ENCODE measurements at places on chromosomes 5 and 9. TPM values are rescaled to one million over a fixed set of nuclear protein-coding genes. Genes with fewer than 3 reads are reported as not detected.
A peak's percentile ranks its signal among the peaks of the same experiment; 100 is the strongest.

The PLK2 gene
- polyA plus RNA-seq, result 5.9 TPM

The AP3S1 gene
- polyA plus RNA-seq, result 32.7 TPM

The TNFAIP8 gene
- 2.6 TPM for polyA plus RNA-seq

DNA sequence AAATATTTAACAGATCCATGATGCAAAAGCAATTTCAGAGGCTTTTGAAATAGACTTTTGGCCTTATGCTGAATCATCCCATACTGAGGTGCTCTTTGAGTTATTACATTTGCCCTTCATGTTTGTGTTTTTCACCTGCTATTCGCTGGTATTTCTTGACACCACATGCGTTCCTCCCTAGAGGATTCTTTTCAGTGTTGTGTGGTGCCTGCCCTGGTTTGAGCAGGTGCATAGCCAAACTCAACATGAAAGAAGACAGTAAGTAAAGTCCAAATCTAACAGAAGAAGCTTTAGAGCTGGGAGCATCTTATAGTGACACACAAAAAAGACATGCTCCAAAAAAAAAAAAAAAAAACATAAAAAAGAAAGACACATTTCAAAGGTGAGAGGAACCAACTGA lies 796.3 kb downstream of the SEMA5A start:
- H3K27ac ChIP-seq, result no peak overlapping the region
- no peaks in the 10 kb centered on the region for H3K4me1 ChIP-seq
- no peak for DNase-seq
- no peak overlapping the region for H3K4me3 ChIP-seq
- H3K36me3 ChIP-seq, result no peaks in the 10 kb centered on the region
- H3K27me3 ChIP-seq, result no peaks in the 10 kb centered on the region

DNA sequence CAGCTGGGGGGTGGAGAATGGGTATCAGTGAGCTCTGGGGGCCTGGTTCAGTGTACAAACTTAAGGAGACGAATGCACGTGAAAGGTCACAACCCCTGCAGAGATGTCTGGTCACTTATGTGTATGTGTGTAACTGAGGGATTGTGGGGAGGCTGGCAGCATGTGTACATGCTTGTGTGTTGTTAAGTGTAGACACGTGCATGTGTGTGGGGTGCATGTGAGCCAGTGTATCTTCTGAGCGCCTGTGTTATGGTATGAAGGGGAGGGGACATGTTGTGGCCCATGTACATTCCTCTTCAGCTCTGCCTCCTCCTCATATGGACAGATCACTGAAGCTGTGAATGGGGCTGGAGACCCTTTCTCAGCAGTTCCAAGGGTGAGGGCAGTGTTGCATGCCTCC lies 2.0 kb downstream of the TMEM8B start:
- no peak overlapping the region for H3K4me3 ChIP-seq
- no peaks in the 10 kb centered on the region for H3K36me3 ChIP-seq
- H3K27me3 ChIP-seq, result no peaks in the 10 kb centered on the region
- DNase-seq, result no peak
- peaks cover 43% of the 10 kb centered on the region for H3K4me1 ChIP-seq

DNA sequence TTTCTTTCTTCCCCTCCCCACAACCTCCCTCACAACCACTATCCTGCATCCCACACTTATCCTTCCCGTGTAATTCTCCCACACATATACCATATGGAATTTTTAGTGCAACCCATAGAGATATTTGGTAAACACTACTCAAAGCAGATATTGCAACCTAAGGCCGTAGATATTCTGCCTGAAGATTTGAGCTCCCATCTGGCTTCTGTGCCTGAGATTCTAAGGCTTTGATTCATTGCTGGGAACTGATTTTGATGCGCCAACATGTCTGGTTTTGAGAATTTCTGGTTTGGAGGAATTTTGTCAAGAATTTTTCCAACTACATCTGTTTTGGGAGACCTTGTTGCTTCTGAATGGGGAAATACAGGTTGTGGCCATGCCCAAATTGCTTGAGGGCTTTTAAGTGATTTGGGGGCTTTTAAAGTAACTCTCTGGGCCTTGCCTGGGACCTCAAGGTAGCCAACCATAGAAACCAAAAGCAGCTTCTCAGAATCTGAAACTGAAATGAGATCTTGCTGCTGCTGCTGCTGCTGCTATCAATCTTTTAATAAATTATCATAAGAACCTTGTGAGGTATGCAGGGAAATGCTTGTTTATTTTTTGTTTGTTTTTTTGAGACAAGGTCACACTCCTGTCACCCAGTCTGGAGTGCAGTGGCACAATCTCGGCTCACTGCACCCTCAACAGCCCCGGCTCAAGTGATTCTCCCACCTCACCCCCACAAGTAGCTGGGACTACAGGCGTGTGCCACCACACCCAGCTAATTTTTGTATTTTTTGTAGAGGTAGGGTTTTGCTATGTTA lies 36.2 kb downstream of the PLAC8L1 start:
- no peaks in the 10 kb centered on the region for H3K36me3 ChIP-seq
- no peak overlapping the region for H3K4me3 ChIP-seq
- no peak overlapping the region for H3K27ac ChIP-seq

DNA sequence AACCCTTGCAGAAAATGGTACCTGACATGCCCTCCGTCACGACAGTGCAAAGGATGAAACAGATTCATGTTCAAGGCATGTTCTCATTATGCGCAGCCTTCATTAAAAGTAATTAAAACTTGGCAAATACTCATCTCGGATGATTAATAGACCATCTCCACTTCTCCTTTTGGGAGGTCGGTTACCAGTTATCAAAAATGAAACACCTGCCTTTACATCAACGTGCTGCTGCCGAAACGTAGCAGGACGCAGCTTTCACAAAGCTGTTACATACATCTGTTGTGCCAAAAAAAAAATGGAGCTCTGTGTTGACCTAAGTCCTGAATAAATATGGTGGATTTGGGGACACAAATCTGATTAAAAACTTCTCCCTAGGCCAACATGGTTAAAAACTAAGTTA lies 75.7 kb downstream of the PTCH1 start:
- H3K4me3 ChIP-seq, result no peak overlapping the region
- H3K27ac ChIP-seq, result no peak overlapping the region

DNA sequence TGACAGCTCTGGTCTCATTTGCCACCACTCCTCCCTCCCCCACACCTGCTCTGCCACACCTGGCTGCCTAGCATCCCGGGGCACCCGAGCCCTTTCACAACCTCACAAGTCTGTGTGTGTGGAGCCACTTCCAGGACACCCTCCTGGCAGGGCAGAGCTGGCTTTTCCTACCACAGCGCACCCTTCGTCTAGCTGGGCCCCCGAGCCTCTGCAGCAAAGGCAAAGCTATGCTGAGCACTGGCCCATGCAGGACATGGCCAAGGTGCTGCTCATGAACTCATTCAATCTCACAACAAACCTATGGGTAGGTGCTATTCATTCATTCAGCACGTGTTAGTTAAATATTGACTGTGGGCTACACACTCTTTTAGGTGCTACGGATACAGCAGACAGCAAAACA lies 43.4 kb downstream of the DUSP1 start:
- peaks cover 11% of the 10 kb centered on the region for H3K4me1 ChIP-seq
- no peaks in the 10 kb centered on the region for H3K27me3 ChIP-seq
- no peak overlapping the region for H3K4me3 ChIP-seq
- peak overlapping the region; percentile 39 for H3K27ac ChIP-seq
- DNase-seq, result no peak

DNA sequence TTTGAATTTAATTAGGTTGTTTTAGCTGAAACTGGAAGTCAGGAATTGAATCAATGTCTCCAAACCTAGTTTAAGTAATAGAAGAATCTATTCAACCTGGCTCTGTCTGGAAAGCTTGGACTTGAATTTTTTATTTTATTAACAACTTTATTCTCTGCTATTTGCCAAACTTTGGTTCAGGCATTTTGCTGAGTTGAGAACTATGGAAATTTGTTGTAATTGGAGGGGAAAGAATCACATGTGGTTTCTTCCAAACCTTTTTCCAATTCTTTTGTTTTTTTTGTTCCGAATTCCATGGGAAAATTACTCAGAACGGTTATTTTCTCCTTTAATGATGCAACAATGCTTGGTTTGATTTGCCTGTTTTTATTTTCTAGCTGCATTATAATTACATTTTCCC lies 98.2 kb upstream of the RPS23 start:
- H3K27me3 ChIP-seq, result peaks cover 5% of the 10 kb centered on the region
- no peak overlapping the region for H3K4me3 ChIP-seq
- no peak overlapping the region for H3K27ac ChIP-seq
- no peaks in the 10 kb centered on the region for H3K36me3 ChIP-seq
- no peak for DNase-seq
- H3K4me1 ChIP-seq, result no peaks in the 10 kb centered on the region

- no peak for DNase-seq
- no peaks in the 10 kb centered on the region for H3K27me3 ChIP-seq
- H3K36me3 ChIP-seq, result no peaks in the 10 kb centered on the region
- H3K4me1 ChIP-seq, result peaks cover 27% of the 10 kb centered on the region
- no peak overlapping the region for H3K4me3 ChIP-seq
- H3K27ac ChIP-seq, result no peak overlapping the region
These were observed 13.6 kb downstream of the UBE2D2 start for GRCh38 chr5:139574641-139575312.

- H3K36me3 ChIP-seq, result no peaks in the 10 kb centered on the region
- H3K27ac ChIP-seq, result no peak overlapping the region
- H3K4me3 ChIP-seq, result no peak overlapping the region
- no peaks in the 10 kb centered on the region for H3K4me1 ChIP-seq
- no peaks in the 10 kb centered on the region for H3K27me3 ChIP-seq
These were observed 56.6 kb downstream of the MAST4 start for GRCh38 chr5:66652818-66653217.

DNA sequence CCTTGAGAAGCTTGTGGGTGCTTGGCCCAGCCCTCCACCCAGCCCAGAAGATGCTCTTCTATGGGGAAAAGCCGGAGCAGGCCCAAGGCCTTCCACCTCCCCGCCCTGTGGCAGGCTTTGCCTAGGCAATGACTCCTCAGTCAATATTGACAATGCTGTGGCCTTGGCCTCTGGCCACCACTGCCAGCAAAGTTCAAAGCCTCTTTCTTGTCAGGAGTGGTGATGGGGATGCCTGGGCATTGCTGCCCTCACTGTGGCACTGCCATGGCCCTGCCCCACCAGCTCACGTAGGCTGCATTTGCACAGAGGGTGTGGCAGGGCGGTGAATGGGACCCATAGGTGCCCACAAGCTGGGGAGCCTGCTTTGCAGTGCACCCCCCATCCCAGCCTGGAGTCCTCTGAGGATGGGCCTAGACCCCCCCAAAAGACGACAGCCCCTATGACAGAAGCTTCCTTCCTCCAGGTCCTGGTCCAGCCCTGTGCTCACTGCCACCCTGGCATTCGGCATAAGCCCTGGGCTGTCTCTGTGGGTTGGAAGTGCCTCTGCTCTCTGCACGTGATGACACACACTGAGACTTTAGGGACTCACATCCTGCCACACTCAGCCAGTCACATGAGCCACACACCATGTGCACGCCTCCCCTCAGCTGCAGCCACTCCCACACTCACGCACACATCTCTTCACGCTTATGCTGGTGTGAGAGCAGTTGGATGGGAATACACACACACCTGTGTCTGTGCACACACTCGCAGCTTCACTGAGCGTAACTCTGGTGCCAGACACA lies 31.1 kb downstream of the MORN5 start:
- no peak for DNase-seq
- no peaks in the 10 kb centered on the region for H3K36me3 ChIP-seq
- H3K4me1 ChIP-seq, result no peaks in the 10 kb centered on the region
- no peak overlapping the region for H3K4me3 ChIP-seq
- H3K27me3 ChIP-seq, result no peaks in the 10 kb centered on the region

DNA sequence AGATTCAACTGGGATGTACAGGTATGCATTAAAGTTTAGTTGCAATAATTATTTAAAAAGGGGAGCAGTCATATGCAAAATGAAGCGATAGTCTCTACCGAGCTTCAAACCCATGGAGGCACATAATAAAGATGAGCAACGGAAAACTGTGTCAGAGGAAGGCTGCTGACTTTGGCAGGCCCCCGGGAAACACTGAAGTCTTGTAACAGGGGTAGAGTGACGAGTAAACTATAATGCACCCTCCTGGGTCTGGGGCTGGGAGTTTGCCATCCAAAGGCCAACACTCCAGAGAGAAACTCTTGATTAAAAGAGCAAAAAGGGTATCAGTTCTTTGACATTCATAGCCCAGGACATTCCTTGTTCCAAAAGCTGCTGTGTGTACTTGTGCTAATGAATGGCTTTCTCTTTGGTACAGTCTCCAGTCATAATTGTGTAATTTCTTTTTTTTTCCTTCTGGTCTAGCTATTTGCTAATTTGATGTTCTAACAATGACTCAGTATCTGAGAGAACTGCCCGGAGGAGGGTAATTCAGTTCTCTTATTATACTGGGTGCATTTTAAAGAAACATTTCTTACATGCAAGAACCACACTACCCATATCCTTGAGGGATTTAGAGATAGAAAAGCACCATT lies 59.2 kb downstream of the TNC start:
- no peaks in the 10 kb centered on the region for H3K4me1 ChIP-seq
- no peaks in the 10 kb centered on the region for H3K27me3 ChIP-seq
- H3K27ac ChIP-seq, result no peak overlapping the region
- H3K4me3 ChIP-seq, result no peak overlapping the region
- no peak for DNase-seq

DNA sequence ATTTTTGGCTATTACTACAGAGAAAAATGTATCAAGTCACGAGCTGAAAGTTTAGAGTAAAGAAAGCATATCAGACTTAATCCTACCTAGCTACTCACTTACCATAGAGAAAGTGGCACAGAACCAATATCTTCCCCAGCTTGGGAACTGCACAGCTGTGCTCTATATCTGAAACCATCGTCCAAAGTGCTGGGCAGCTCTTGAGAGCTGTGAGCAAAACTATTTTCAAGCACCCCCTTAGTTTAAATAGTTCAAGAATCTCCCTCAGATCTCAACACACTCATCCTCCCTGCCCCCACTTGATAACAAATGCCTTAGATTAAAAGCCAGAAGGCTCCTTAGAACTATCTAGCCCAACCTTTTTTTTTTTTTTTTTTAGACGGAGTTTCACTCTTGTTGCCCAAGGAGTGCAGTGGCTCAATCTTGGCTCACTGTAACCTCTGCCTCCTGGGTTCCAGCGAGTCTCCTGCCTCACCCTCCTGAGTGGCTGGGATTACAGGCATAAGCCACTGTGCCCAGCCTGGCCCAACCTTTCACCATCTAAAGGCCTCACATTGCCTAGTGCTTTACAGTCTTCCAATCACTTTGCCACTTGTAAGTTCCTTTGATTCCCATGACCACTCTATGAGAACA lies 94.2 kb upstream of the APC start:
- no peak overlapping the region for H3K4me3 ChIP-seq
- DNase-seq, result no peak
- no peaks in the 10 kb centered on the region for H3K36me3 ChIP-seq
- H3K27me3 ChIP-seq, result no peaks in the 10 kb centered on the region
- no peaks in the 10 kb centered on the region for H3K4me1 ChIP-seq
- no peak overlapping the region for H3K27ac ChIP-seq

GRCh38 chr9:127197861-127198430 lies 66.6 kb upstream of the GARNL3 start:
- no peaks in the 10 kb centered on the region for H3K27me3 ChIP-seq
- H3K4me1 ChIP-seq, result no peaks in the 10 kb centered on the region

GRCh38 chr9:114089206-114089840 lies 9.8 kb downstream of the KIF12 start:
- no peaks in the 10 kb centered on the region for H3K36me3 ChIP-seq
- peak; percentile 28 for DNase-seq
- H3K4me1 ChIP-seq, result no peaks in the 10 kb centered on the region
- no peaks in the 10 kb centered on the region for H3K27me3 ChIP-seq
- H3K27ac ChIP-seq, result no peak overlapping the region
